Stimulated activated CD8-positive, alpha-beta memory T cell treated with anti-CD3 and anti-CD28 coated beads, Interleukin-12 subunit alpha, Interleukin-12 subunit beta, amount 100 ng/mL, for 4 hours (primary cell): ENCODE measurements at places on chromosomes 3 and 15.

DNA sequence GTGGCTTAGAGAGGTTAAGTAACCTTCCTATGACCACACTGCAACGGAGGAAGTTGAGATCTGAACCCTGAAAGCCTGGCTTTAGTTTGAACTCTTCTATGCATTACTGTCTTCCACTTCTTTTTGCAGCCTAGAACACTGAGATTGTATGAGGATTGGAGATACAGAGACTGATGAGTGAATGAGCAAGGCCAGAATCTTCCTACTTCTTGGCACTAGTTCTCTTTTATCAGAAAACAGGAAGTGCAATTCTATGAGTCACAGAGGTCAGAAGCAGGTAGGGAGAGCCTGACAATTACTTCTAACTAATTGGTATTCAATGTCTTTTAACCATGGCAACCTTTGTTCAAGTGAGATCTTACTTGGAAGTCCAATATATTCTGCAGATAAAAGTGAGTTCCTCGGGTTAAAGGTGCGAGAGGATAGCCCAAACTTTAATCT, 219.0 kb downstream of the SHQ1 start:
- no peak for DNase-seq

DNA sequence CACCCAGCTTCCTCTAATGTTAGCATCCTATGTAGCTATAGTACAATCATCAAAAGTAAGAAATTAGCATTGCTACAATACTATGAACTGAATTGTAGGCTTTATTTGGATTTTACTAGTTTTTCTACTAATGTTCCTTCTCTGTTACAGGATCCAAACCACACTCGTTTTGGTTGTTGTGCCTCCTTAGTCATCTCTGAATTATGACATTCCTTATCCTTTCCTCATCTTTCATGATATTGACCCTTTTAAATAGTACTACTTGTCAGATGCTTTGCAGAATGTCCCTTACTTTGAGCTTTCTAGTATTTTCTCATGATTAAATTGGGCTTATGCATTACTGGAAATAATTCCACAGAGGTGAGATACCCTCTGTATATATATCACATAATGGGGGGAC, 265.4 kb downstream of the VPS13C start:
- DNase-seq, result no peak

DNA sequence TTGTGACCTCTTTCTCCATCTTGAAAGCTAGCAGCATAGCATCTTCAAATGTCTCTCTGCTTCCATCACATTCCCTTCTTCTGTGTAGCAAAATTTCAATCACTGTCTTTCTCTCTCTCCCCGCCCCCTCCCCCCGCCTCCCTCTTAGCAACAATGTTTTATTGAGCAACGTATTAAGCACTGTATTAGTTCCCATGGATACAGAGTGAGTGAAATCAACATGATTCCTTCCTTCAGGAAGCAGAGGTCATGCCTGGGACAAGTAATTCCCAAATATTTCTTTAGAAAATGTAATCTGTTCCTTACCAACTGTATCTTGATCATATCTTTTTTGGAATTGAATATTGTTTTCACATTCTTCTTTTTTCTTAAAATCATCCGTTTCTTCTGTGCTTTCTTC, 373.7 kb upstream of the NECTIN3 start:
- no peak for DNase-seq

DNA sequence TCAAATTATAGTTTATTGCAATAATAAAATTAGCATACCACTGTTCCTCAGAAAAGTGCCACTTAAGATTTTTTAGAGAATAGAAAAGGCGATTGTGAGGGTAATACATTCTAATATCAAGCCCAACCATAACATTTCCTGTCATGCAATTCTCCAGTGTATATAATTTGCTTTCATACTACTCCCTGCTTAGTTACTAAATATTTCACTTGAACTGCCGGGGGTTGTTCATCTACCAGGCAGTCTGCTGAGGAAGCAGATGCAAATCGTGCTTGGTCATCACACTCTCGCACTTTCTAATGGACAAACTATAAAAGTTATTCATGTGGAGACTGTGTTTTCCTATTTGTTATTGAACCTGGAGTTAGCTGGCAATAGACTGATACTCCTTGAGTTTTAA, 645.6 kb upstream of the CBLB start:
- no peak for DNase-seq

- no peak for DNase-seq
These were observed 901 bp downstream of the ICE2 start for GRCh38 chr15:60477916-60478565.
